ENCODE measurements at places on chromosomes 7 and 10. TPM values are rescaled to one million over a fixed set of nuclear protein-coding genes. Genes with fewer than 3 reads are reported as not detected.

DNA sequence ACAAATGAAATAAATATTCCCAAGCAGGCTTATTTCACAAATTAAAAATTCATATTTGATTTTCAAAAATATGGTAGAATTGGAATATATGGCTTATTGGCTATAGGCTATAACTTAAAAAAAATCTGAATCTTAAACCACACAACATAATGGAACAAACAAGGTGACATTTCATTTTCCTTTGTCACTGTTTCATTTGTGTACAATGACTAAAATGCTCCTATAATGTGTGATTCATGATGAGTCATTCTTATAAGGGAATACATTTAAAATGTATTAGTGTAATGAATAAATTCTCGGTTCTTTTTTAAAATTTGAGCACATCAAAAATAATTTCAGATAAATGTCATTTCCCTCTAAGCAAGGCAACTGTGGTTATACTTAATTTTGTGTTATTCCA is 148.0 kb upstream of the ANK3 start:
- DNase-seq: peak; percentile 36

DNA sequence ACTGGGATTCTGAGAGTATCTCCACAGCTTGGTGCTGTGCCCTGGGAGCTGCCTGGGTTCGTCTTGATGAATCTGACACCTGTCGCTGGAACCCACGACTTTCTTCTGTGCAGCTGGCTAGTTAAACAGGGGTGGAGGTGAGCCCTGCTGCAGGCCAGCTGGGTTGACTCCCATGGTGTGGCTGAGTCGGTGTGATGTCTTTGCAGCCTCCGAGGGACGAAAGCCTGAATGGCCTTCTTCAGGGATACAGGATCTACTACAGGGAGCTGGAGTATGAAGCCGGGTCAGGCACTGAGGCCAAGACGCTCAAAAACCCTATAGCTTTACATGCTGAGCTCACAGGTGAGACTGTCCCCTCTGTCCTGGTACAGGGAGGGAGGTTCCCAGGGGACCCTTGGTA is 508.1 kb upstream of the FOXK1 start:
- DNase-seq: no peak

DNA sequence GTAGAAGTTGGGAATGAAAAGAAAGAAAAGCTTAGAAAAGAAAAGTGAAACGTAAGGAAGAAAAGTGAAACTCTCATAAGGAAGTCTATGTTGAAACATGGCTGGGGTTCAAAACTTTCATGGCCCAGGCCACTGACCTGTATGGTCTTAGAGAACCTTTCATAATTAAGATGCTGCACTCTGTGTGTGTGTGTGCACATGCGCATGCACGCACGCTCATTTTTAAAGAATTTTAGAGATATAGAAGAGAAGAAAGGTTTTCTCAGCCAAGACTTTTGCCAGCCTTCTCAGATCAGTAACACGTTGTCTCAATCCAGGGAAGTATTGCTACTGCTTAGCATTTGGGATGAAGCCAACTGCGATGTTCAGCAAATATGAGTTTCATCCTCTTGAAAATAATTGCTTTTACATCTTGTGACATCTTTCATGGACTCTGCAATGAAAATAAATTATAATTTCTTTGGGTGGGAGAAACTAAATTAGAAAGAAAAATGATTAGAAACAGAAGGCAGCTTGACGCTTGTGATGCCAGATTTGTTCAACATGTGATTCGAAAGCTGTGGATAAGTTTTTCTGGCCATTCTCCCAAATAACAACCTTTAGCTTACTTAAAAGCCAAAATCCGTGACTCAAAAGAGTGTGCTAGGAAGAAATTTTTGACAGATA is 16.2 kb upstream of the SLC26A4 start:
- DNase-seq: no peak

The SAMD8 gene
- 32.9 TPM for total RNA-seq

GRCh38 chr7:26843705-26844104 is 20.7 kb downstream of the SKAP2 start:
- no peak for DNase-seq

GRCh38 chr10:85661123-85661522 is 705.5 kb downstream of the GRID1 start:
- DNase-seq: no peak

- no peak for DNase-seq
Observed at GRCh38 chr10:130221456-130222375, 85.5 kb downstream of the GLRX3 start.

The PLXDC2 gene
- 0.06 TPM for total RNA-seq

DNA sequence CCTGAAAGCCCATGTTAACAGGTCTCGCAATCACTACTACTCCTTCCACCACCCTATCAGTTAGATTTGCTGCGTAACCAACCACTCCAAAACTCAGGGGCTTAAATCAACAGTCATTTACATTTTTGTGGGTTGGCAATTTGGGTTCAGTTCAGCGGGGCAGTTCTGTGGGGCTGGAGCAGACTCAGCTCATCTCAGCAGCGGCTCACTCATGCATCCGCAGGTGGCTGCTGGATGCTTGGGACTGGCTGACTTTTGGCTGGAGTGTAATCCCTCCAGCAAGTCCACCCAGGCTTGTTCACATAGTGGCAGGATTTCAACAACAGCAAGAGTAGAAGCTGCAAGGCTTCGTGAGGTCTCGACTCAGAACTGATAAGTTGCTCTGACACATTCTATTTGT is 79.2 kb downstream of the NEUROD6 start:
- no peak for DNase-seq

The AKR1D1 gene
- total RNA-seq: not detected

The PCBD1 gene
- total RNA-seq: 122 TPM

- no peak for DNase-seq
Observed at GRCh38 chr7:71661671-71662224, 529.8 kb downstream of the GALNT17 start.

DNA sequence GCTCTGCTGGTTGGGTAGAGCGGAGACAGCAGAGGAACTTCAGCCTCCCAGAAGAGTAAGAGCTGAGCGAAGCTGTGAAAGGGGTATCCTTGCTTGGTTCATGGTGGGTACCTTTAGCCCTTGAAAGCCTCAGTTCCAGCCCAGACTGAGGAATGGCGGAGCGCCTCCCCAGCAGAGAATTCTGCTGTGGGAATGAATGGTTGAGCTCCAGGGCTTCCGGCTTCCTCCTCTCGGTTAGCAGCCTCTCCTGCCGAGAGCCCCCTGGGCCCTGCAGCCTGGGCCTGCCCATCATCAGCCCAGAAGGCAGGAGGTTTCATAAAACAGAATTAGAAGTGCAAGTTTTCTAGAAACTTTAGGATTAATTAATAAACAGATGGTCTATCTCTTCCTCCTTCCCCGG is 79.9 kb upstream of the ANLN start:
- no peak for DNase-seq

The LRRC18 gene
- not detected for total RNA-seq

The KCNIP2 gene
- 2.0 TPM for total RNA-seq

The PPP1R3A gene
- not detected for total RNA-seq

The DRGX gene
- total RNA-seq: not detected

The TBX20 gene
- total RNA-seq: not detected

The NACAD gene
- not detected for total RNA-seq

All from NCI-H460 (cell line).